ENCODE measurements at places on chromosomes 13 and 19.
A peak's percentile ranks its signal among the peaks of the same experiment; 100 is the strongest.

- DNase-seq: no peak
Observed at GRCh38 chr13:38785490-38785889, 98.6 kb downstream of the FREM2 start.

GRCh38 chr13:74062933-74063332 is 71.3 kb downstream of the KLF12 start:
- no peak for DNase-seq

- no peak for DNase-seq
Observed at GRCh38 chr13:43411211-43411610, 375.6 kb downstream of the ENOX1 start.

- no peak for DNase-seq
Observed at GRCh38 chr13:51721496-51721895, 82.5 kb downstream of the DHRS12 start.

DNA sequence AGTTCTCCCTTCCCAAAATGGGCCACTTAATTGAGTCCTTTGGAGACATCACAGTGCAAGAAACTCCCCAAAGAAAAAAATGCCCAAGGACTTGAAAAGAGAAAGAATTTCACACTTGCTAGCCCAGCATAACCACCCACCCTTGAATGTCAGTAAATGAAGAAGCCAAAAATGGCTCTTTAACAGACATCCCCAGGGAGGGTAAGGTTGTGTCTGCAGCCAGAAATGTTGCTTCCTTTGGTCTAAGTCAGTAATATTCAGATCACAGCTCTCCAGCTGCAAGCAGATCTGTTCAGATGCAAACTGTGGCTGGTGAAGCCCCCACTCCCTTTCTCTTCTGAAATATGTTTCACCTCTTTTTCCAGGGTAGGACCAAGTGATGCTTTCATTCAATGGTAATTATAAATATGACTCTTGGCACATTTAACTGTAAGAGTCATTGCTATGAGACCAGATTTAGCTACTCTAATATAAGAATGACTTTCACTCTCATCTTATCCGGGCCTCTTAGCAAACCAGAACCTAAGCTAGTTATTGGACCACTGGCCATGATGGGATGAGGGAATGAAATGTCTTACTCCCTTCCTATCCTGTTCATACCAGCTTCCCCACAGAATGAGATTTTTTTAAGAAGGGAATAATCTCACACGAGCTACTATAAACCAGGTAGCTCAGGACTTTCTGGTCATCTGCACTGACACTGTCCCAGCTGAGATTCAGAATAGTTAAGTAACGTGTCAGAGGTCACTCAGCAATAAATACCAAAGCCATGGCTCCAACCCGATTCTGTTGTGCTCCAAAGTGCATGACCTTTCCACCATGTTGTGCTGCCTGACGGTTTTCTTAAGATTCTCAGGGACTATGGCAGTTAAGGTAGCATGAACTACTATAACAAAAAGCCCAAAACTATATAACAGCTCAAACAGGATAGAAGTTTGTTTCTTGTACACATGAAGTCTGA is 234.1 kb downstream of the FOXO1 start:
- no peak for DNase-seq

DNA sequence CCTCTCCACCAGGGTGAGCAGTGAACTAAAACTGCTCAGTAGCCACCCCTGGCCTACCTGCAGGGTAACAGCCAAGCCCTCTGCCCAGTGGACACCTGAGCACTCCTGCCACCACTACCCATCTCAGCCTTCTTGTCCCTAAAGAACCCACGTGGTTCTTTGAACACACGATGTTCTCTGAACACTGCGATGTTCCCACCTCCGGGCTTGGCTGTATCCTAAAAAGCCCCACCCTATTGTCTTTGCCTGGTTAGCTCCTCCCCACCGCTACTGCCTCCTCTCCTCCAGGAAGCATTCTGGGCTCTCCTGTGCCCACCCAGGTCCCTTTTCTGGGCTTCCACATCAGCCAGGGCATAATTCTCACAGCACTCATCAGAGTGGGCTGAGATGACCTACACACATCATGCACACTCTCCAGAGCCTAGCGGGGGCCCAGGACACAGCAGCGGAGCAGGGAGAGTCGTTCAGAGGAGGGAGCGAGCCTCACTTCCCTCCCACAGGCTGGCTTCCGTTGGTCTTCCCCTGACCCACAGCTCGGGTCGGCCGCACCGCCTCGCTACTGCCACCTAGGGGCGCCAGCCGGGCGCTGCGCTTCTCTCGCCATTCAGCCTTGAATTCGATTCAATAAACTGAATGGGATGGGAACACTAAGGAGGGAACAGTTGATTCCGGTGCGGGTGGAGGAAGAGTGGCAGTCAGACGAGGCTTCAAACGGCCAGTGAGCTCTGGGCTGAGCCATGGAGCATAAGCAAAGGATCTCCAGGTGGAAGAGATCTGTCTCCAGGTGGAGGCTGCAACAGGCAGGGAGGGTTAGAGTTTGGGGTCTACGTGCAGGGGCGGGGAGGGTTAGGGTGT is 3.2 kb downstream of the ELAVL1 start:
- peak; percentile 85 for DNase-seq

DNA sequence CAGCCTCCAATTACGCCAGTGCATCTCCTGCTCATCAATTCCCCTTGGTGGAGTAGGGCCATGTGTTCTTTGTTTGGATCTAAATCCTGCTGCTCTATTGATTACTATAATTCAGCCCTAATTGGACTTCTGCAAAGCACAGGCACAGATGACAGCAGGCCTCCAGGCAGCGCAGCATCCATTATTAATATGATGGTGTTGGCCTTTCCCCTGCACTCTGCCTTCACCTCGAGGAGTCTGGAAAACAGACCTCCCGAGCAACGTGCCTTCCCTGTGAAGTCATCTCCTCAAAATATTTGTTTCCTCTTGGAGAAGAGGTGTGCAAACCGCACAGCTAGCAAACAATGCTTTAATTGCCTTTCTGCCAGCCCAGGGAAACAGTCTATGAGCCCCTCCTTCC is 92.5 kb downstream of the UQCRFS1 start:
- DNase-seq: no peak

GRCh38 chr19:15331419-15332310 is 674 bp downstream of the BRD4 start:
- DNase-seq: peak; percentile 65

DNA sequence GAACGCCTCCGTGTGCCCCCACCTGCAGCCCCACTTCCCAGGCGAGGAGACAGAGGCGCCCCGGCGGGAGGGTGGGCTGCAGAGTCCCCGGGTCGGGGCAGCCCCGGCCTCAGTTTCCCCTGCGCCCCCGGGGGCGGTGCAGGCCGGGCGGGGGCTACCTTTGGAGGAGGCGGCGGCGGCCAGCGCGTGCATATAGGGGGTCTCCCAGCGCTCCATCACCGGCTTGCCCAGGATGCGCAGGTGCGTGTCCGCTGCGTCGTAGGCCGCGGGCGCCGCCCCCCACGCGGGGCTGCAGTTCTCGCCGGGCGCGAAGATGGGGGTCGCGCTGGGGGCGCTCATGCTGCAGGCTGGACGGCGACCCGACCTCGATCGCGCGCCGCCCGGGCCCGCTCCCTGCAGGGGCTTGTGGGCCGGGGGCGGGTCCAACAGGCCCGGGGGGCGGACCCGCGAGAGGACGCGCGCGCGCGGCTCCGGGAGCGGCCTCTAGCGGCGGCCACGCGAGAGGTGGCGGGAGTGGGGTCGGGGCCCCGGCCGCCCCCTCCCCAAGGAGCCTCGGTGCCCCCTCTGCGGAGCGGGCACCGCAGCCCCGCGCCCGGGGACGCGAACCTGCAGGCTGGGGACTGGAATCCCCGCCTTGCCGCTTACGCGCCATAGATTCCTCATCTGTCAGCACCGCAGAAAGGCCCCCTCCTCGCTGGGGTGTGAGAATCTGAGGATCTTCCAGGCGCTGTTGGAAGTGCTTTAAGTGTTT is at the start of gene GAMT:
Gene GAMT, minus strand, starts transcription at position 405 of the 751 bp plus-strand sequence. Its CDS starts 66 bp downstream, at position 339.
- DNase-seq: no peak

DNA sequence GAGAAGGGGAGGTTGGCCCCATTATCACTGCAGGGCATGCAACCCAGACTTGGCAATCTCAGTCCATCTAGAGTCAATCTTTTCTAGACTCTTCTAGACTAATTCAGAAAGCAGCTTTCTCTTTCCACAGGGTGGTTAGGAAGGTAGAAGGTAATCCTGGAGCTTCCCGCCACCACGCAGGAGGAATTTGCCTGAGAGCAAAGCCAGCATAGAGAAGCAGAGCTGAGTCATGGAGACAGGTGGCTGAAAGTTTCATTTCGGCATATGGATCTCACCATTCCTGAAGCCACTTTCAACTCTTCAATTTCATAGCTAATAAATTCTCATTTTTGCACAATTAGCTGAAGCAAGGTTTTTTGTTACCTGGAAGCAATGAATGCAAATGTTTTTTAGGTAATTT is 29.0 kb upstream of the FFAR2 start:
- no peak for DNase-seq

GRCh38 chr19:43636121-43636683 is 3.4 kb downstream of the CADM4 start:
- no peak for DNase-seq

DNA sequence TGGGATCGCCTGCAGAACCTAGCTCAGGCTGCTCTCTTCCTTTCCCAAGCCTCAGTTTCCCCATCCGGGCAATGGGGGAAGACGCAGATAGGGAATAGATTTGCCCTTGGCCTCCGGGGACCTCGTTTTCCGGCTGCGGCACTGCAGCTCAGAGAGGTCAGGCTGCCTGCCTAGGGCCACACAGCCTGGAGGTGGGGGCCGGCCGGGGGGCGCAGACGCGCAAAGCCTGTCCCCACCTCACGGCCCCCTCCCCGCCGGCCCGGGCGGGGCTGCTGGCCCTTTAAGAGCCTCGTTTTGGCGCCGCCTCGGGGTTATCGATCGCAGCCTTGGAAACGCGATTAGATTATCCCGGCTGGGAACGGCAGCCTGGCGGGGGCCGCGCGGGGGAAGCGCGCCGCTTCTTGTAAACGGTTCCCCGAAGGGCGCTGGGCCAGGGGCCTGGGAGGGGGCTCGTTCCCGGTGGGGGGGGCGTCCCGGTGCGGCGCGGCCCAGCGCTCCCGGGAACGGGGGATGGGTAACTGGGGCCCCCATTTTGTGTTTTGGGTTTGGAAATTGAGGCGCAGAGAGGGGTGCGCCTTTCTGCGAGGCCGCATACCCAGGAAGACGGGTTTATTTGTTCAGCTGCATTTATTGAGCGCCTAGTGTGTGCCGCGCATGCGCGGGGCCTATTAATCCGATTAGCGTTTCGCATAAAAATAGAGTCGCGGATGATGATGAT is 23.4 kb upstream of the TCF3 start:
- DNase-seq: no peak

DNA sequence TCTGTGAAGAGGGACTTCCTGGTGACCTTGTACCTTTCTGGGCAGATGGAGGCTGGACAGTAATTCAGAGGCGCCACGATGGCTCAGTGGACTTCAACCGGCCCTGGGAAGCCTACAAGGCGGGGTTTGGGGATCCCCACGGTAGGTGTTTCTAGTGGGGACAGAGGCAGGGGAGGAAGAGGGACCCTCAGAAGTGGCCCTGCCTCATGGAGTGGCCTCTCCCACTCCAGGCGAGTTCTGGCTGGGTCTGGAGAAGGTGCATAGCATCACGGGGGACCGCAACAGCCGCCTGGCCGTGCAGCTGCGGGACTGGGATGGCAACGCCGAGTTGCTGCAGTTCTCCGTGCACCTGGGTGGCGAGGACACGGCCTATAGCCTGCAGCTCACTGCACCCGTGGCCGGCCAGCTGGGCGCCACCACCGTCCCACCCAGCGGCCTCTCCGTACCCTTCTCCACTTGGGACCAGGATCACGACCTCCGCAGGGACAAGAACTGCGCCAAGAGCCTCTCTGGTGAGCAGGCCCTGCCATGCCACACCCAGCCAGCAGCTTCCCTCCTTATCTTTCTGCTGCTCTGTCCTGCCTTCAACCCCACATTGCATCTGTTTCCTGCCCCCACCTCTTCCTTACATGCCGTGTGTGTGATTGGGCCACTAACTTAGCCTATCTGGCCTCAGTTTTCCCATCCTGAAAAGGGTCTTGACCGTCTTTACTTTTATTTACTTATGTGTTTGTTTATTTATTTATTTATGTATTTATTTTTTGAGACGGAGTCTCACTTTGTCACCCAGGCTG is 7.3 kb downstream of the ANGPTL4 start:
- no peak for DNase-seq

DNA sequence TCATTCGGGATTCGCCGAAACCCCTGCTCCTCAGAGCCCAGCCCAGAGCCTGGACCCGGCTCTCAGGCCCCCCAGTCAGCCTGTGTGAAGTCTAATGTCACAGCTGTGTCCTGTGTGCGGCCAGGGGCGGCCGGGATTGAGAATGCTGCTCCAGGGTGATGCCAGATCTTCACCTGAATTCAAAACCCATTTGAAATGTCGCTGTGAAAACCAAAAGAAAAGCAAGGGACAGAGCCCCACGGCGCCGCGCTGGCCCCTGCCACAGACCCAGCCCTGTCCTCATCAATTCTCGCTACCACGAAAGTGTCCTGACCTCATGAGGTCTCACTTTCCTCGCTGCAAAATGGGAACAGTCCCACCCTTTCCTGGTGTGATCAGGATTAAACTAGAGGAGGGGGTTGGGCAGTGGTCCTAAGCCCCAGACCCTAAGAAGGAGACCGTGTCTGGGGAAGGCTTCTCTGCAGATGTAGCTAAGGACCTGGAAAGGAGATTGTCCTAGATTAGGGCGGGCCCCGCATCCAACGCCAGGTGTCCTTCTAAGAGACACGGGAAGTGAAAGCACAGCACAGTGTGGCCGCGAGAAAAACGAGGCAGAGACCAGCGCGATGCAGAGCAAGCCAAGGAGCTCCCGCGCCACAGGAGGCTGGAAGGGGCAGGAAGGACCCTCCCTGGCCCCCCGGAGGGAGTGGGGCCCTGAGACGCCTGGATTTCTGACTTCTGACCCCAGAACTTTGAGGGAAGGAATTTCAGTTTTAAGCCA is 34.0 kb upstream of the SPACA7 start:
- DNase-seq: no peak

GRCh38 chr13:57409121-57409520 is 222.4 kb upstream of the PCDH17 start:
- no peak for DNase-seq

- DNase-seq: no peak
Observed at GRCh38 chr13:114131583-114132418, 622 bp downstream of the RASA3 start.

- DNase-seq: no peak
Observed at GRCh38 chr13:112150352-112150751, 83.4 kb downstream of the SOX1 start.

DNA sequence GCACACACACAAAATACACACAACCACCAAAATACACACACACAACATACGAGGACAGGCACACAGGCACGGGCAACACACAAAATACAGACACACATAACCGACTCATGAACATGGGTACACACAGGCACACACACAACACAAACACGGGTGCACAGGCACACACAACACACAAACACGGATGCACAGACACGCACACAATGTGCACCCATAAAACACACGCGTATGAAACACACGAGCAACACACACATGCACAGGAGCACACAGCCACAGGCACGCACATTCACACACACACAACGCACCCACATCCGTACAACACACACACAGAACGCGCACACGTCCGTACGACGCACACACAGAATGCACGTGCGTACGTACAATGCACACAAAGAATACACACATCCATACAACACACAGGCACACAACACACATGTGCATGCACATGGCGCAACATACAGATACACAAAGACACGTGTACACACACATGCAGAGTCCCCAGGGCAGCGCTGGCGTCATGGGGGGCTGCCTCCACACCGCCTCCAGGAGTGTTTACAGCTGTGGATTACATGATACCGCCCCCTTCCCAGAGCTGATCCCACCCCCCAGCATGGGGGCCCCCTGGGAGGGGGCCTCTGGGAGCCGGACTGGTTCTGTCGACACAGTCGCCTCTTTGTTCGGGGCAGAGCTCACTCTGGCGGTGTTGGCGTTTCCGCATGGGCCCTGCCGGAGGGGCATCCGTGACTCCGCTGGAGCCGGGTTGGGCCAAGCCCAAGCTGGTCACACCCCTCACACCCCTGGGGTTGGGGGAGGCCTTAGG is 2.9 kb downstream of the SBNO2 start:
- DNase-seq: no peak

Measured in MCF 10A (cell line).